ENCODE measurements at places on chromosomes 7 and 10. TPM values are rescaled to one million over a fixed set of nuclear protein-coding genes. Genes with fewer than 3 reads are reported as not detected.
A peak's percentile ranks its signal among the peaks of the same experiment; 100 is the strongest.

ZNF239 gene
- 1.8 TPM for total RNA-seq

NEUROG3 gene
- total RNA-seq = not detected

HYAL4 gene
- total RNA-seq = not detected

GRID2IP gene
- total RNA-seq = 0.21 TPM

COL17A1 gene
- total RNA-seq = not detected

PLAU gene
- 0.39 TPM for total RNA-seq

DNA sequence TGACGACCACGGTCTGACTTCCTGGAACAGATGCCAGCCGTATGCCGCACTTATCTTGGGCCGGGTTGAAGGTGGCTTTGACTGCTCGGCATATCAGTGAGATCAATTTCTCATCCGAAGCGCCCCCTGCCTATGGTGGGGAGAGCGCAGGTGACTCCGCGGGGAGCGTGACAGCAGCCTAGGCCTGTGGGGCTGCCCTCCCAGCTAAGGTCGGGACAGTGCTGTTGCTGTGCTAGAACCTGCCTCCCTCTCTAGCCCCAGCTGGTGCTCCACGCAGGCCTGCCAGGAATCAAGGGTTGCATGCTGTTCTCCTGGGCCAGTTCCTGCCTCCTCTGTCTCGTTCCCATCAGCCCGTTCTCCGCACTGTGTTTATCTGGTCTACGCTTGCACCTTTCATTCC lies 49.8 kb downstream of the PODXL start:
- DNase-seq = no peak

DNA sequence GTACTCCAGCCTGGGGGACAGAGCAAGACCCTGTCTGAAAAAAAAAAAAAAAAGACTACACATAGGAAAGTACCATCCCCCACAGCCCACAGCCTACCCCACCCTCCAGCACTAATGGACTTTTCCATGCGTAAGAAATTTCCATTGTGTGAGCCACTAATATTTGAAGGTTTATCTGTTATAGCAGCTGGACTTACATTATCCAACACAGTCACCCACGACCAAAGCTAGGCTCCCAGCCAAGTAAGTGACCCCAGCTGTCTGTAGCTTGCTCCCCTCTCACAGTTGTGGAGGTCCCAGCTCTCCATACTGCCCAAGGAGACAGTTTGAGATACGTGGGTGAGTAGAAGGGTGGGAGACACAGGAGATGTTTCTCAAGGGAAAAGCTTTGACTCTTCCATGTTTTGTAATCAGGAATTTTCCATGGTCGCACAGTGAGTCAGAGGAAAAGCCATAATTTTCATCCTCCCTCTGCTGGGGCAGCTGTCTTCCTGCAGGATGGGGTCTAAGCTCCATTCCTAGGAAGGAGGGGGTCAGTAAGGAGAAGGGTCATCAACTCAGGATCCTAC lies 57.4 kb downstream of the CAV1 start:
- no peak for DNase-seq

DNA sequence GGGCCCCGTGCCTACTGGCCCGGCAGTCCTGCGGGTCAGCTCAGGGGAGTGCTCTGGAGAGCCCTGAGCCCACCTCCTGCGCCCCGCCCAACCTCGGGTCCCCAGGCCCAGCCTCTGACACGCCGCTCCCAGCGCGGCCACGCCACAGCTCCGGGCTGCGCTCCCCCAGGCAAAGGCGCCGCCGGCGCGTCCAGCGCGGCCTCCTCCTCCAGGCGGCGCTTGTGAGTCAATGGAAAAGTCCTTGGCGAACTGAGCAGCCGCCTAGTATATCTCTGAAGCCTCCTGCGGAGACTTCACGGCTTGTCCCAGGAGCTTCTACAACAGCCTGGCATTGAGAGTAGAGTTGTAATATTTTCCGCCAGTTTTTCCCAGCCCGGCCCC lies 29.5 kb upstream of the BMS1 start:
- peak; percentile 86 for DNase-seq

DNA sequence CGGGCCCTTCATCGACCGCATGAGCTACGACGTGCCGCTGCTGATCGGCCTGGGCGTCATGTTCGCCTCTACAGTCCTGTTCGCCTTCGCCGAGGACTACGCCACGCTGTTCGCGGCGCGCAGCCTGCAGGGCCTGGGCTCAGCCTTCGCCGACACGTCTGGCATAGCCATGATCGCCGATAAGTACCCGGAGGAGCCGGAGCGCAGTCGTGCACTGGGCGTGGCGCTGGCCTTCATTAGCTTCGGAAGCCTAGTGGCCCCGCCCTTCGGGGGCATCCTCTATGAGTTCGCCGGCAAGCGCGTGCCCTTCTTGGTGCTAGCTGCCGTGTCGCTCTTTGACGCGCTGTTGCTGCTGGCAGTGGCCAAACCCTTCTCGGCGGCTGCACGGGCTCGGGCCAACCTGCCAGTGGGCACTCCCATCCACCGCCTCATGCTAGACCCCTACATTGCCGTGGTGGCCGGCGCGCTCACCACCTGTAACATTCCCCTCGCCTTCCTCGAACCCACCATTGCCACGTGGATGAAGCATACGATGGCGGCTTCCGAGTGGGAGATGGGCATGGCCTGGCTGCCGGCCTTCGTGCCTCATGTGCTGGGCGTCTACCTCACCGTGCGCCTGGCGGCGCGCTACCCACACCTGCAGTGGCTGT lies 1.2 kb downstream of the SLC18A3 start:
- DNase-seq = peak; percentile 38

- DNase-seq = no peak
These were observed 10.2 kb upstream of the SEC61G start for GRCh38 chr7:54769203-54769602.

GRCh38 chr7:22476824-22477223 lies 23.2 kb downstream of the STEAP1B start:
- DNase-seq = no peak

DNA sequence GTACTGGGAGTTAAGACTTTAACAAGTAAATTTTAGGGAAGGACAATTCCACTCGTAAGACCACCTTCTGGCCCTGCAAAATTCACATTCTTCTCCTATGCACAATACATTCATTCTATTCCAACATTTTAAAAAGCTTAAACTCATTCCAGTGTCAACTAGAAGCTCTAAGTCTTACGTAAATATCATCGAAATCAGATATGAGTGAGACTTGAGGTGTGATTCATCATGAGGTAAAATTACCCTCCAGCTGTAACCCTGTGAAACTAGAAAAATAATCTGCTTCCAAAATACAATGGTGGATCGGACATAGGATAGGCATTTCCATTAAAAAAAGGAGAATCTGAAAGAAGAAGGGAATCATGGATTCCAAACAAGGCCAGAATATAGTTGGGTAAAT lies 370.3 kb downstream of the CDC14C start:
- no peak for DNase-seq

DNA sequence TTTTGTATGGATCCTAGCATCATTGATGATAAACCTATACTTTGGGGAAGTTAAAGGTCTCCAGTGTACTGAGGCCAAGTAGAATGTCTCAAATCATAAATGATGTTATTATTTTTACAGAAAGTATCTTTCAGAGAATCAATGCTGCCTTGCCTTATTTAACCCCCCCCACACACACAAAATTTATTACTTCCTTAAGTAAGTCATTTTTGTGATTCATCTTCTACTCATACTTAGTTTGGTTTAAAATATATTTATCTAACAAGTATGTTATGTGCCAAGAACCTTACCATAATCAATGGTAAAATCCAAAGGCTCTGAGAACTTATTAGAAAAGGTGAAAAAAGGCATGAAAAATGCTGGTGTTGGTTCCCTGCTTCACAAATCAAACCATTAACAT lies 18.8 kb upstream of the CLDN12 start:
- DNase-seq = no peak

DNA sequence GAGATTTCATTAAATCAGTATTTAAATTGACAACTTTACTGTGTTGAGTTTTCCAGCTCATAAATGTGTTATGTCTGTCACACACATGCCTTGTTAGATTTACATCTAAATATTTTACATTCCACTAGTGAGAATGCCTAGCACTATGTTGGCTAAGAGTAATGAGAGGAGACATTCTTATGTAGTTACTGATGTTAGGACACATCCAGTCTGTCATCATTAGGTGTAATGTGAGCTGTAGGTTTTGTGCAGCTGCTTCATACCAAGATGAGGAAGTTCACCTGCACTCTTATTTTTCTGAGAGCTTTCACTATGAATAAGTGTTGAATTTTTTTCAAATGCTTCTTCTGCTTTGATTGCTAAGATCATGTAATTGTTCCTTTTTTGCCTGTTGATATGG lies 218.0 kb upstream of the IGFBP3 start:
- DNase-seq = no peak

Measured in activated naive CD4-positive, alpha-beta T cell treated with anti-CD3 and anti-CD28 coated beads, Interleukin-2, amount 50 U/mL, for 72 hours (primary cell).